ENCODE measurements at places on chromosomes 1 and 21.

- DNase-seq = no peak
These were observed 100.4 kb upstream of the BRINP3 start for GRCh38 chr1:190578017-190578416.

GRCh38 chr1:110385369-110385768 lies 5.5 kb downstream of the SLC16A4 start:
- no peak for DNase-seq

DNA sequence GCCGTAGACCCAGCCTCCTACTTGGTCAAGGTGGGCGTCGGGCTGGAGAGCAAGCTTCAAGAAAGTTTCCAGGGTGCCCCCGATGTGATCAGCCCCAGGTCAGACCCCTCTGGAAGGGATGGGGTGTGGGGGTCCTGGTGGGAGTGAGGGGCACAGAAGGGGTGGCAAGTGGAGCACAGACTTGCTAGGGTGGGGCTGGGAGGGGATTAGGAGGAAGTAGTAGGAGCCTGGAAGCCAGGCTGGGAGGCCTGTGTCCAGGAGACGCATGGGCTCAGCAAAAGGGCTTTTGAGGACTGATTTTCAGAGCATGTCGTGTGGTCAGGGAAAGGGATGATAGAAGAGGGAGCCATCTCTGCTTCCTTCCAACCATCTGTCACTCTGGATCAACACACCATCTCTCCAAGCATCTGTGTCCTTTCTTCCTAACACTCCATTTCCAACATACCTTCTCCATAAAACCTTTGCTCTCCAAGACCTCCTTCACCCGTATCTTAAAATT lies 8.5 kb downstream of the TRIM46 start:
- DNase-seq = no peak

DNA sequence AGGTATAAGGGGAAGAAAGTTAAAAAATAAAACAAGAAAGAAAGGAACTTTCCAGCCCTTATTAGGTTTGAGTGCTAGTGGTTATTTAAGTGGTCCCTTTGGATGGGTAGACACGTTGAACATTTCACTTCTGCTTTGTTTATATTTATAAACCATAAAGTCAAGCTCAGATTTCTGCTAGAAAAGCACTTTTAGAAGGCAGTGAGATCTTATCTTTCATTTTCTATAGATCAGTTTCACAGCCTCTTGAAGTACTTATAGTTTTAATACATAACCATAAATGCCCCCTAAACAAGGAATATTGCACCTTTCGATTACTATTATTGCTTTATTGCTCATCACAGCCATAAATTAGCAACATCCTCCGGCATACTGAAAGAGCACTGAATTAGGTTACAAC lies 446.8 kb upstream of the PLXNA2 start:
- no peak for DNase-seq

- no peak for DNase-seq
These were observed 9.2 kb upstream of the NOS1AP start for GRCh38 chr1:162060314-162060713.

DNA sequence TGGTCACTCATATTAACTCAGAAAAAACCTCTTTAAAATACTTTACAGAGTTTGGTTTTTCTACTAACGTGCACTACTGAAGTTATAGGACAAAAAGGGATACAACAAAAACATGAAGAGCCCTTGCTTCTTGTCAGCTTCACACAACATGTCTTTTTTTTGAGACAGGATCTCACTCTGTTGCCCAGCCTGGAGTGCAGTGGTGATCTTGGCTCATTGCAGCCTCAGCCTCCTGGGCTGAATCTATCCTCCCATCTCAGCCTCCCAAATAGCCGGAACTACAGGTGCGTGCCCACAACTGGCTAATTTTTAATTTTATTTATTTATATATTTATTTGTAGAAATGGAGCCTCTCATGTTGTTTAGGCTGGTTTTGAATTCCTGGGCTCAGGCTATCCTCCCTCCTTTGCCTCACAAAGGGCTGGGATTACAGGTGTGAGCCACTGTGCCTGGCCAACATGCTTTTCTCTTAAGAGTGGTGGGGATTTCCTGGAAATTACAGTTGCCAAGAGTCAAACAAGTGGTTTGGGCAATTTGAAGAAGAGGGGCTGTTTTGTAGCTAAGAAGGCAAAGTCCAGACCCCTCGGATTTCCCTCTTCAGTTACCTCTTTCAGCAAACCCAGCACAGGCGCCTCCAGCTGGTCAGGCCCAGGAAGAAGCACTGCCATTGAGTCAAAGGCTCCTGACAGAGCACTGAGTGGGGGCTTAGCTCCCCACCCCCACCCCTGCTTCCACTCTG lies 6.4 kb upstream of the SMPDL3B start:
- peak; percentile 34 for DNase-seq

GRCh38 chr1:176884286-176884685 lies 280.2 kb downstream of the ASTN1 start:
- no peak for DNase-seq

GRCh38 chr1:101974599-101975274 lies 22.0 kb downstream of the OLFM3 start:
- DNase-seq = no peak

DNA sequence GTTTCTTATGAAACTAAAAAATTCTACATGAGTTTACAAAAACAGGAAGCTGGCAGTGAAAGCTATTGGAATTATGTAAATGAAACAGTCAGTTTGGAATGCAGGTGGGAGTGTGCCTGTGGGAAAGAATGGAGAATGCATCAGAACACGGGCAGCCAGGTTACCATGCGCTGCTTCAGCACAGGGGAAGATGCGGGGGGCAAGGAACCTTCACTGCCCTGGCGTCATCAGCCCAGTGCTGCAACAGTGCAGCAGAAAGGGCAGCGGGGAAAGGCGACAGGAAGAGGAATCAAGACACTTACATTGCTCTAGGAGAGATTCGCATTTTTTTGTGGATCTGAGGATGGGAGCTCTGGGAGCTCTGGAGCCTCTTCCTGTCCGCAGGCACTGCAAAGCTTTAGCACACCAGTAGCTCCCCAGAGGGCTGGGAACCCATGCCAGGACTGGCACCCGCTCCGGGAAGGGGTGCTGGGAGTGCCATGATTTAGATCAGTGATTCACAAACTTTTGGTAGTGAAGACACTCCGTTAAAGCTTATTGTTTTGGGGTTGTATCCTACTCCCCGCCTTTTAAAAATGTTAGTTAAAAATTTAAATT lies 64.1 kb upstream of the WDR26 start:
- peak; percentile 82 for DNase-seq

DNA sequence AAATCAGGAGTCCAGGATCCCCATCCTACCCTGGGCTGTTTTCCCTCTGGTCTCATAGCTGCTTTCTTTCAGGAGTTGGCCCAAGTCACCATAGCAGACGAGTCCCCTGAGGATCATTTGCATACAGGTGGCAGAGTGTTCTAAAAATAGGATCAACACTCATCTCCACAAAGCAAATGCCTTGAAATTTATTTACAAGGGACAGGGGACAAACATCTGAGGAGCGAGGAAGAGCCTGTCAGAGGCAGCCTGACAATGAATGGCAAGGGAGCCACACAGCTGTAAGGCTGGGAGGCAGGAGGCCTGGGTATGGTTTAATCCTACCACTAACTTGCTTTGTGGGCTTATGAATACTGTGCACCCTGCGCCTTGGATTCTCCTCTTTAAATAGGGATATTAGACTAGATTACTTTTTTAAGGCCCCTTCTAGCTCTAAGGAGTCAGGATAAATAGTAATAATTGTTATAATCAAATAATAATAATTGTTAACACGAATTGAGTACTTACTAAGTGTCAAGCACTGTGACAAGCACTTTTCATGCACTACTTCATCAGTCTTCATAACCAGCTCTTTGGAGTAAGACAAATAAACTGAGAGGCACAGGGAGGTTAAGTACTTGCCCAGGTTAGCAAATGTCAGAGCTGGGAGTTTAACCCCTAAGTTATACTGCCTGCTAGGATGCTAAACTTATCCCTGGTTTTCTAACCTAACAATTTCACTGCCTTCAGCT lies 34.5 kb downstream of the RAB3B start:
- DNase-seq = no peak

GRCh38 chr21:29616209-29616751 lies 317.6 kb downstream of the BACH1 start:
- DNase-seq = no peak

DNA sequence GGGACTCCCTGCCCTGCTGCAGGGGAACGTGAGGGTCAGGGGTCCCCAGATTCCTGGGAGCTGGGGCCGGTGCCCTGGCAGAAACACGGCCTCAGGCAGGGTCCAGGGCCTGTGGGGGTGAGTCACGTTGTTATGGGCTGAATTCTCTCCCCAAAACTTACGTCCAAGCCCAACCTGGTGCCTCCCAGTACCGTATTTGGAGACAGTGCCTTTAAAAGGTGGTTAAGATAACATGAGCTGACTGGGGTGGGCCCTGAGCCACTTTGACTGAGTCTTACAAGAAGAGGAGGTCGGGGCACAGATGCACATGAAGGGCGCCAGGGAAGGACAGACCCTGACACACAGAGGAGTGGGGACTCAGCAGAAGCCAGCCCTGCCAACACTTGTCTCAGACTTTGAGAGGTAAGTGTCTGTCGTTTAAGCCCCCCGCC lies 99.9 kb downstream of the WDR4 start:
- no peak for DNase-seq

DNA sequence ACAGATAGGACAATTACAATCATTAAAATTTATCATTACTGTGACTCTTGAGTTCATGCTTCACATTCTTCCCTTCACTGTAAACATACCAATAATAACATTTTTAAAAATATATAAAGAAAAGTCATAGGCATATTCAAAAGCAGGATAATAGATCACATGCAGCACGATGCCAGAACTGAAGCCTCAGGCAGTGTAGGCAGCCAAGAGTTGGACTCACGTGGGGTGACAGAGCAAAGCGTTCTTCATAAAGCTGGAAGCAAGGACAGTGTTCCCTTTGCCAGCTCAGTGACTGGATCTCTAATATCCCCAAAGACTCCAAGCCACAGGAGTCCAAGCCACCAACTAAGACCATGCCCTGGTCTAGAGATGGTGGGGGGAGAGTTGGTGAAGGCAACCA lies 77.7 kb downstream of the ODF2L start:
- DNase-seq = no peak

DNA sequence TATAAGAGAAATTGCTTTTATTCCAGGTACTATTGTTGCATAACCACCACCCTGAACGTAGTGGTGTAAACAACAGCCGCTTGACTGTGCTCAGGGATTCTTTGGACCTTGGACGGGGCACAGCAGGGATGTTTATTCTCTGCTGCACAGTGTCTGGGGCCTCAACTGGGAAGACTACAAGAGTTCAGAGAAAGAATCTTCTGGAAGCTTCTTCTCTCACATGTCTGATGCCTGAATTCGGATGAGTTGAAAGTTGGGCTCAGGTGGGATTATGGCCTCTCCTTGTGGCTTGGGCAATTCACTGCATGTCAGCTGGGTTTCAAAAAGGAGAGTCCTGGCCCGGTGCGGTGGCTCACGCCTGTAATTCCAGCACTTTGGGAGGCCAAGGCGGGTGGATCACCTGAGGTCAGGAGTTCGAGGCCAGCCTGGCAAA lies 19.0 kb upstream of the SSBP3 start:
- no peak for DNase-seq

DNA sequence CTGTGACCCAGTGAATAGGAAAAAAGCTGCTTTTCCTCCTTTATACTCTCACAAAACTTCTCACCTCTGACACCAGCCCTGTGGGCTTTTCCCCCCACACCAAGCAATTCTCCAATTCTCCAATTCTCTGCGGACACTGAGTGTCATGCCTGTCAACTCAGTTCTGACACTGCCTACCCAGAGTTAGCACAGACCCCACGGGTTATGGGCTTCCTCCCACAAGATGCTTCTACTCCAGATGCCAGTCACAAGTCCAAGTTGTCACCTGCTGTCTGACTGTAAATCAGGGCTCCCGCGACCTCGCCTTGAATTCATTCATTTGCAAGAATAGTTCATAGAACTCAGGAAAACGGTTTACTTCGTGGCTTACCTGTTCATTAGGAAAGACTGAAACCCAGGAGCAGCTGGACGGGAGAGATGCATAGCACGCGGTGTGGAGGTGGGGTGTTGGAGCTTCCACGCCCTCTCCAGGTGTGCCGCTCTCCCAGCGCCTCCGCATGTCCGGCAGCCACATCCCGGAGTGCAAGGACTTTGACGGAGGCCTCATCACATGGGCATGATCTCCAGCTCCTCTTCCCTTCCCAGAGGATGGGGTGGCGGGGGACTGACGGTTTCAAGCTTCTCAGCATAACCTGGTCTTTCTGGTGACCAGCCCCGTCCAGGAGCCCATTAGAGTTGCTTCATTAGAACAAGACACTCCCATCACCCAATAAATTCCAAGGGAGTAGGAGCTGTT lies 154.7 kb downstream of the PGBD5 start:
- no peak for DNase-seq

GRCh38 chr1:22344329-22344630 lies 107.4 kb upstream of the ZBTB40 start:
- no peak for DNase-seq

DNA sequence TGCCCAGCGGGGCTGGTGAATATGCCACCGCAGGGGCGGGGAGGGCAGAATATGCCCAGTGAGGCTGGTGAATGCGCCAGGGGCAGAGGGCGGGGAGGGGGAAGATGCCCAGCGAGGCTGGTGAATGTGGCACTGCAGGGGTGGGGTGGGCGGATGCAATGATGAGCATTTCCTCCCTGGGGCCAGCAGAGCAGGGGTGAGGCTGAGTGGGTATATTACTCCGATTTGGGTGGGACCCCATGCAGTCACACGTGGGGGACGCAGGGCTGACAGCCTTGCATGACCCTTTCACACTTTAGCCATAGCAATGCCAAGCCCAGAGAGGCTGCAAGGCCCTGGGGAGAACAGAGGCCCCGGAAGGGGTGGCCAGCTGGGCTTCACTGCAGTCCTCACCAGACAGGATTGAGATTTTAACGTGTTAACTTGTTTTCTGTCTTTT lies 9.3 kb upstream of the SLX9 start:
- no peak for DNase-seq

DNA sequence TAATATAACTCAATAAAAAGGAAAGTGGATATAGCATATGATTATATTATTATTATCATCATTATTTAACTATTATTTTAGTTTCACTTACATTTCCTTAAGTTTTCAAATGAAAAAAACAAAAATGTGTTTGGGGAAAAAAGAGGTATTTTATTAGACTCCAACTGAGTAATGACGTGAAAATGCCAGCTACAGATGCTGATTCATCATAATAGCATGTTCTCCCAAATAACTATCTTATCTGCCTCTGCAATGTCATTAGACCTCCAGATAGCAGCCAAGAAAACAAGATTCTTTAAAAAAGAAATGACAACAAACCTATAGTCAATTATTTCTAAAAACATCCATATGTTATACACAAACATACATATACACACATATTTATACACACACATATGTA lies 1071.9 kb upstream of the TMPRSS15 start:
- DNase-seq = no peak

GRCh38 chr1:47574451-47575165 lies 136.8 kb downstream of the FOXD2 start:
- DNase-seq = no peak

GRCh38 chr1:65505547-65506300 lies 85.3 kb downstream of the LEPR start:
- DNase-seq = no peak
